HFFc6 (cell line): ENCODE measurements at places on chromosomes 6 and 20. TPM values are rescaled to one million over a fixed set of nuclear protein-coding genes. Genes with fewer than 3 reads are reported as not detected.

- no peaks in the 10 kb centered on the region for H3K36me3 ChIP-seq
- no peak overlapping the region for H3K4me3 ChIP-seq
- peaks cover 7% of the 10 kb centered on the region for H3K4me1 ChIP-seq
- H3K27ac ChIP-seq: 0 out of 2 replicates have a peak overlapping the region, but pooled peaks have one; percentile 19
Observed at GRCh38 chr20:4916971-4917881, 84.1 kb downstream of the SLC23A2 start.

- H3K4me3 ChIP-seq: no peak overlapping the region
- H3K36me3 ChIP-seq: peaks cover 22% of the 10 kb centered on the region
- peak overlapping the region; percentile 37; the same call in 1 of the 2 replicates for H3K27ac ChIP-seq
- no peak for DNase-seq
Observed at GRCh38 chr6:152184917-152185574, 377.6 kb downstream of the ESR1 start.

DNA sequence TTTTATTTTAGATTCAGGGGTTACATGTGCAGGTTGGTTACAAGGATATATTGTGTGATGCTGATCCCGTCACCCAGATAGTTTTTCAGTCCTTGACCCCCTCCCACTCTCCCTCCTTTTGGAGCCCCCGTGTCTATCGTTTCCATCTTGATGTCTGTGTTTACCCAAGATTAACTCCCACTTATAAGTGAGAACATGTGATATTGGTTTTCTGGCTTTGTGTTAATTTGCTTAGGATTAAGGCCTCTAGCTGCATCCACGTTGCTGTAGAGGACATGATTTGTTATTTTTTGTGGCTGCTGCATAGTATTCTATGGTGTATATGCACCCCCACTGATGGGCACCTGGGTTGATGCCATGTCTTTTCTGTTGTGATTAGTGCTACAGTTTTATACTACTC is 178.6 kb downstream of the PLCB1 start:
- no peaks in the 10 kb centered on the region for H3K36me3 ChIP-seq
- H3K27me3 ChIP-seq: peaks cover 3% of the 10 kb centered on the region; the same call in 1 of the 2 replicates
- H3K4me1 ChIP-seq: peaks cover 6% of the 10 kb centered on the region
- H3K27ac ChIP-seq: no peak overlapping the region

- no peak for DNase-seq
- no peaks in the 10 kb centered on the region for H3K27me3 ChIP-seq
- no peaks in the 10 kb centered on the region for H3K36me3 ChIP-seq
- H3K4me1 ChIP-seq: no peaks in the 10 kb centered on the region
- H3K4me3 ChIP-seq: no peak overlapping the region
- no peak overlapping the region for H3K27ac ChIP-seq
Observed at GRCh38 chr6:104031346-104031745, 828.4 kb downstream of the HACE1 start.

DNA sequence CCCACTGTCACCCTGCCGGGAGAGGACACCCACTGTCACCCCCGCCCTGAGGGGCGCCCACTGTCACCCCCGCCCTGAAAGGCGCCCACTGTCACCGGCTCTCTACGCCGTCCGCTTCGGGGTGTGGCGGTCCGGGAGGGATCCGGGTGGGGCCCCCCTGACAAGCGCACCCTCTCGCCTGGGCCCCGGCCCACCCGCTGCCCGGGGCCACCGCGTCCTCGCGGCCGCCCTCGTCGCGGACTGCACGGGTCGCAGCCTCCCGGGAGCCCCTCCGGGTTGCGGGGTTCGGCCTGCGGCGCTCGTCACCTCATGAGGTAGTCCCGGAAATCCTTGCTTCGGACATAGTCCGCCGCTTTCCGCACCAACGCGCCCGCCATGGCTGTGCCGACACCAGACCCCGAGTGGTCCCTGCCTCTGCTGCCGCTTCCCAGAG is 224 bp downstream of the MPC1 start:
- H3K27me3 ChIP-seq: peaks cover 2% of the 10 kb centered on the region
- peaks cover 9% of the 10 kb centered on the region for H3K4me1 ChIP-seq
- H3K4me3 ChIP-seq: peak overlapping the region; percentile 93
- H3K36me3 ChIP-seq: no peaks in the 10 kb centered on the region
- H3K27ac ChIP-seq: no peak overlapping the region

DNA sequence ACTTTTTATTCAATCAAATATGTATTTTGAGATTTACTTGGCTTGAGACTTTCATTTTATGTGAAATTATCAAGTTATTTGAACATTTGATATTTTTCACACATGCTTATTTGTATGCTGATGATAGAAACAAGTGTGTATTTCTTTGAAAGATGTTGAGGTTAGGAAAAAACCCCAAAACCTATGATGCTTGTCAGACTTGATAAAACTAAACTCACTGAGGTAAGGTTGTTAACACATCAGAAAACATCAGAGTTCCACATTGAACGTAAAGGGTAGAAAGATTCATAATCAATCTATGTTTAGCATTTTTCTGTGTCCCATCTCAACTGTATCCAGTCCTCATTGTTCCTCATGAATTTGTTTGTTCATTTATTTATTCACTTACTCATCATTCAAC is 12.2 kb downstream of the SF3B5 start:
- no peak for DNase-seq
- no peaks in the 10 kb centered on the region; the same call in 1 of the 2 replicates for H3K27me3 ChIP-seq

DNA sequence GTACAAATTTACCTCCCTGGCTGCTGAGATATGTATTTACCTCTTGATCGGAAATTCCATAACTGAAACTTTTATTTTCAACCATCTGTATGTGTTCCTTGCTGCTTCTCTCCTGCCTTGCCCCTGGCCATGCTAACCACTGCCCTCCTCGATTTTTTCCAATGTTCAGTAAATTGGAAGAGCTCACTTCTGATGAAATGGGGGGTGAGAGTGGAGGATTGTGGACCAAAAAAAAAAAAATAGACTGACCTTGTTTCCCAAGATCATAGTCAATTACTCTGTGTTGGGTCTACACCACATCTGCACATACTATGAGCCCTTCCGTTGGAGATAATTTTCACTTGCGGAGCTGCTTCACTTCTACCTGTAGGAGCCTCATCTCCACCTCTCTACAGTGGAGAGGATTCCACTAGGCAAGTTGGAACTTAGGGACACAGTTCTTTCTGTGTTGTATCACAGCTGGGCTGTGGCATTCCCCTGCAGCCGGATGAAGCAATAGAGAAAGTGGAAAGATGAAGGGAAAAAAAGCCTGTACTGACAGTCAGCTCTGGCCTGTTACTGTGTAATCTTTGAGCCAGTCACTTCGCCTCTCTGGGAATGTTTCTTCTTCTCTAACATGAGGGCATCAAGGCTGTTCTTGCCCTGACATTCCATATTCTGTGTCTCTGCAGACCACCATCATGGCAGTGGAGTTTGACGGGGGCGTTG is 1.6 kb downstream of the PSMB9 start:
- H3K4me1 ChIP-seq: peaks cover 30% of the 10 kb centered on the region
- H3K4me3 ChIP-seq: peak overlapping the region; percentile 99; the same call in 1 of the 2 replicates
- DNase-seq: no peak
- peaks cover 11% of the 10 kb centered on the region; the same call in 1 of the 2 replicates for H3K36me3 ChIP-seq
- H3K27me3 ChIP-seq: no peaks in the 10 kb centered on the region; the same call in none of the 2 replicates

DNA sequence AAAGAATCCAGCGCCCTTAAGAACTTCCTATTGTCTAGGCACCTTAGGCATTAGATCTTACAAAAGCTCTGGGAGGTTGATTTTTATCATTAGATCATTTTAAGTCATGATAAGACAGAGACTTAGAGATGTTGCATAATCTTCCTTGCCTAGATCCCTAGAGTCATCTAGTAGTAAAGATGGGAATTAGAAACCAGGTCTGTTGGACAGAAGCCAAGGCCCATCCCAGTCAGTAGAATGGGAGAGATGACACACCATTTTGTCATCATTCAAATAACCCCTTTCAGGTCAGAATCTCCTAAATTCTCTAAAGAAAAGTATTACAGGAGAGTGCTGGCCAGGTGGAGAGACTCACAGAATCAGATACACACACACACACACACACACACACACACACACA is 579.1 kb downstream of the BMP2 start:
- no peak overlapping the region for H3K27ac ChIP-seq
- H3K4me3 ChIP-seq: no peak overlapping the region
- H3K4me1 ChIP-seq: no peaks in the 10 kb centered on the region
- no peaks in the 10 kb centered on the region for H3K36me3 ChIP-seq

GRCh38 chr6:116450769-116451740 is 10.1 kb upstream of the CALHM6 start:
- H3K27me3 ChIP-seq: no peaks in the 10 kb centered on the region
- DNase-seq: no peak

DNA sequence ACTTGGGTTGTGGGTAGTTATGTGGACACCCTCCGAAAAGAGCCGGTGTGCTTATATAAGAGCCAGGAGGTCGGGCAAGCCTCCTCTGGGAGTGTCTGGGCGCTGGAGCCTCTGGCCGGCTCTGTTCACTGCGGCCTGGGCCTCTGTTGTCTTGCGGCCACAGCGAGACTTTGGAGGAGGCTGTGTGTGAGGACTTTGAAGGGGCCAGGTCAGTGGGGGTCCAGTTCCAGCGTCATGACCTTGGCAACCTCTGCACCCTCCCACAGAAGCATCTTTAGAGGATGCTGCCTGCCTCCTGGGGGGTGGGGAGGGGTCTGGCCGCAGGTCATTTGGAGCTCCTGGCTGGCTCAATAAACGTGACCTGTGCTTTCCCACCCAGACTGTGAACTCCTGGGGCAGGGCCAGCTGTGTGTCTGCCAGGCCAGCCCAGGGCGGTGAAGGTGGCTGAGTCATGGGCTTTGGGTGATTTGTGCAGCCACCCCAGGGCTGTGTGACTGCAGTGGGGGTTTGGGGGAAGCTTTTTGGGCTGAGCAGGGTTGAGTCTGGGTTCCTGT is 1.2 kb downstream of the TCEA2 start:
- peaks cover 4% of the 10 kb centered on the region for H3K27me3 ChIP-seq
- DNase-seq: peak; percentile 69
- peak overlapping the region; percentile 92 for H3K4me3 ChIP-seq
- H3K36me3 ChIP-seq: no peaks in the 10 kb centered on the region
- peaks cover 44% of the 10 kb centered on the region for H3K4me1 ChIP-seq

GRCh38 chr6:150753371-150754064 is 112.0 kb upstream of the MTHFD1L start:
- peaks cover 6% of the 10 kb centered on the region for H3K27me3 ChIP-seq
- no peak for DNase-seq
- H3K27ac ChIP-seq: no peak overlapping the region
- H3K4me3 ChIP-seq: no peak overlapping the region; the same call in 1 of the 2 replicates

GRCh38 chr6:110398778-110399177 is 16.6 kb downstream of the DDO start:
- no peaks in the 10 kb centered on the region for H3K36me3 ChIP-seq
- DNase-seq: no peak
- peaks cover 5% of the 10 kb centered on the region for H3K27me3 ChIP-seq
- H3K4me3 ChIP-seq: no peak overlapping the region; the same call in 1 of the 2 replicates
- peaks cover 17% of the 10 kb centered on the region for H3K4me1 ChIP-seq

DNA sequence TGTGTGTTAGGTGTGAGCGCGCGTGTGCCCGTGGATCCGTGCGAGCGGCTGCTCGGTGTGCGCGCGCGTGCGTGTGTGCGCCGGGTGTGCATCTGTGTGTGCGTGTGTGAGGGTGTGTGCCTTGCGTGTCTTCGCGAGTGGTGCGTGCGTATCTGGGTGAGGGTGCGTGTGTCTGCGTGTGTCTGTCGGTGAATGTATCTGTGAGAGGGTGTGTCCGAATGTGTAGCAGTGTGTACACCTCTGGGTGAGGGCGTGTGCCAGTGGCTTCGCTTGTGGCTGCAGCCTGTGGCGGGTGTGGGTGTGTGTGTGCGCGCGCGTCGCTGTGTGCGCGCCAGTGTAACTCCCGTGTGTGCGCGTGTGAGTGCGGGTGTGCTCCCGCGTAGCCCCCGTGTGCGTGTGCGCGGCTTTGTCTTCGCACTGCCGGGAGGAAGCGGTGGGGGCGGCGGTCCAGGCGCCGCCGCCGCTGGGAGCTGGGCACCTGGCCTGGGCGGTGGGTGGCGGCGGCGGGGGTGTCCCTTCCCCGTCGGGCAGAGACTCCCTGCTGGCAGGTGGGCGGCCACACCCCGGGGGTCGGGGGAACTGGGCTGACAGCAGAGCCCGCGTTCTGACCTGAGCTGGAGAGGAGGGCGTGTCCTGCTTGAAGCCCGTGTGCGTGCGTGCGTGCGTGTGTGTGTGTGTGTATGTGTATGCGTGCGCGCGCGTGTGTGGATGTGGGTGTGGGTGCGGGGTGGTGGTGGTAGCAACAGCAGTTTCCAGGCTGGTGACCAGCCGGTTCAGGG is 61.3 kb upstream of the EPB41L1 start:
- H3K36me3 ChIP-seq: no peaks in the 10 kb centered on the region
- H3K4me1 ChIP-seq: peaks cover 36% of the 10 kb centered on the region
- peak overlapping the region; percentile 87 for H3K4me3 ChIP-seq
- peak overlapping the region; percentile 4; the same call in 1 of the 2 replicates for H3K27ac ChIP-seq
- DNase-seq: peak; percentile 23
- H3K27me3 ChIP-seq: peaks cover 35% of the 10 kb centered on the region

DNA sequence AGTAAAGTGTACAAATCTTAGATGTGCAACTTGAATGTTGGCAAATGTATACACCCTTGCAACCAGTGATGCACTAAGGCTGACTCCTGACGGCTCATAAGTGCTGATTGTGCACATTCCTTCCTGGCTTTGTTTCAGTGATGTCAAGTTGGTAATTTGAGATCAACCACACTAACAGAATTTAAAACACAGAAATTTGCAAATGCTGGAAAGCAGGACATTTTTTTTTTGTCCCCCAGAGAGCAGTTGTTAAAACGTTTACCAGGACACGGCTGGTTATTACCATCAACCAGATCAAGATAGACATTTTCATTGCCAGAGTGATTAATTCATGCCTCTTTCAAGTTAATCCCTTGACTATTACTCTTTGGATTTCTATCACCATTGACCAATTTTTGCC is 735.6 kb downstream of the RFPL4B start:
- H3K4me1 ChIP-seq: peaks cover 21% of the 10 kb centered on the region
- DNase-seq: peak; percentile 20
- peaks cover 7% of the 10 kb centered on the region for H3K36me3 ChIP-seq
- no peaks in the 10 kb centered on the region for H3K27me3 ChIP-seq
- no peak overlapping the region for H3K4me3 ChIP-seq

- peaks cover 3% of the 10 kb centered on the region for H3K27me3 ChIP-seq
- peaks cover 68% of the 10 kb centered on the region for H3K36me3 ChIP-seq
- no peak overlapping the region for H3K27ac ChIP-seq
- DNase-seq: no peak
- H3K4me3 ChIP-seq: no peak overlapping the region
- H3K4me1 ChIP-seq: peaks cover 6% of the 10 kb centered on the region; the same call in 1 of the 2 replicates
Observed at GRCh38 chr6:157946865-157947532, 34.7 kb upstream of the SYNJ2 start.

DNA sequence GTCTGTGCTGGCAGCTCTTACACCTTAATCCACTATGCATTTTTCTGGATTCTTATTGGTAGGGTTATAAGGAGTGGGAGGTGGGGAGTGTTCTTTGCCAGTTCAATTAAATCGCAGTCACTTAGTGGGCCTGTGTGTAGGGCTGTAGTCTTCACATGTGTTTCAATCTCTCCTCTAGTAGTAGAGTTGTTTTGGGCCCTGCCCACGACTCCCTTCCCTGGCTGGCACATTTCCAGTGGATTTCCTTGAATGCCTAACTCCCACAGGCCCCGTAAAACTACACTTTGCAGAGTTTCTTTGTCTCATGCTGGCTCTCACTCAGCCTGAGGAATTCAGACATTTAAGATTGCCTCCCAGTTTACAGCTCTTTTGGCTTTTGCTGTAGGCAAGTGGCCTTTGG is 414.0 kb upstream of the OPRM1 start:
- H3K4me1 ChIP-seq: no peaks in the 10 kb centered on the region
- no peak for DNase-seq
- H3K36me3 ChIP-seq: no peaks in the 10 kb centered on the region
- H3K27me3 ChIP-seq: no peaks in the 10 kb centered on the region; the same call in 1 of the 2 replicates

UST gene
- total RNA-seq: 13.0 to 17.3 TPM (median 15.0 TPM) in 3 replicates

SLC32A1 gene
- total RNA-seq: not detected in 3 replicates

DPPA5 gene
- total RNA-seq: not detected in 3 replicates

MUC22 gene
- total RNA-seq: not detected in 3 replicates

ID4 gene
- total RNA-seq: 6.9 to 10.9 TPM (median 7.2 TPM) in 3 replicates

GRIK2 gene
- 26.9 and 36.1 TPM in 2 replicates for total RNA-seq
